PC-3 (cell line): ENCODE measurements at places on chromosomes 2 and 18. TPM values are rescaled to one million over a fixed set of nuclear protein-coding genes. Genes with fewer than 3 reads are reported as not detected.

DNA sequence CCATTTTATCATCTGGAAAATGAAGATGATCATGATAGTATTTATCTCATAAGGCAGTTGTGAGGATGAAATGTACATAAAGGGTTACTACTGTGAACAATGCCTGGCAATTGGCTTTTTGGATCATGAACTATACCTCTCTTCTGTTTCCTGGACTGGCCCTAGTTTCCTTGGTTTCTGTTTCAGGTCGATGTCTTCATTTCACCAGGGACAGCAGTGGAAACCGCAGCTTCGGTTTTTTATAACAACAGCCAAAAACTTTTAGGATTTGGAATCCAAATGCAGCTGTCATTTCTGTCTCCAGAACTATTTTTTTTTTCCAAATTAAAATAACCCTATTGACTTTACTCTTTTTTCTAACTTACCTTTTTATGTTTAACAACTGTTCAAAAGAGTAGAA, 425.1 kb downstream of the RND3 start:
- H3K36me3 ChIP-seq: no peaks in the 10 kb centered on the region
- H3K4me1 ChIP-seq: peaks cover 15% of the 10 kb centered on the region
- H3K4me3 ChIP-seq: no peak overlapping the region
- no peak overlapping the region for H3K27ac ChIP-seq
- no peaks in the 10 kb centered on the region for H3K27me3 ChIP-seq

Gene C2orf66
- total RNA-seq: 0.51 TPM in 1 of 2 replicates, not detected in the other

Gene TMEM169
- total RNA-seq: not detected in 2 replicates

Gene MARCHF4
- 1.9 and 3.7 TPM in 2 replicates for total RNA-seq

GRCh38 chr2:58072102-58072501, 25.5 kb downstream of the VRK2 start:
- no peak for DNase-seq
- peaks cover 9% of the 10 kb centered on the region; the same call in 1 of the 2 replicates for H3K36me3 ChIP-seq
- H3K4me3 ChIP-seq: no peak overlapping the region
- H3K27ac ChIP-seq: no peak overlapping the region
- no peaks in the 10 kb centered on the region for H3K4me1 ChIP-seq
- H3K27me3 ChIP-seq: no peaks in the 10 kb centered on the region

- no peak overlapping the region for H3K27ac ChIP-seq
- DNase-seq: no peak
- no peaks in the 10 kb centered on the region for H3K36me3 ChIP-seq
- H3K4me3 ChIP-seq: no peak overlapping the region
- no peaks in the 10 kb centered on the region for H3K4me1 ChIP-seq
Observed at GRCh38 chr18:25759111-25759510, 331.3 kb downstream of the SS18 start.

Gene TTN
- total RNA-seq: 0.52 and 1.1 TPM in 2 replicates

Gene OR6B2
- not detected in 2 replicates for total RNA-seq

DNA sequence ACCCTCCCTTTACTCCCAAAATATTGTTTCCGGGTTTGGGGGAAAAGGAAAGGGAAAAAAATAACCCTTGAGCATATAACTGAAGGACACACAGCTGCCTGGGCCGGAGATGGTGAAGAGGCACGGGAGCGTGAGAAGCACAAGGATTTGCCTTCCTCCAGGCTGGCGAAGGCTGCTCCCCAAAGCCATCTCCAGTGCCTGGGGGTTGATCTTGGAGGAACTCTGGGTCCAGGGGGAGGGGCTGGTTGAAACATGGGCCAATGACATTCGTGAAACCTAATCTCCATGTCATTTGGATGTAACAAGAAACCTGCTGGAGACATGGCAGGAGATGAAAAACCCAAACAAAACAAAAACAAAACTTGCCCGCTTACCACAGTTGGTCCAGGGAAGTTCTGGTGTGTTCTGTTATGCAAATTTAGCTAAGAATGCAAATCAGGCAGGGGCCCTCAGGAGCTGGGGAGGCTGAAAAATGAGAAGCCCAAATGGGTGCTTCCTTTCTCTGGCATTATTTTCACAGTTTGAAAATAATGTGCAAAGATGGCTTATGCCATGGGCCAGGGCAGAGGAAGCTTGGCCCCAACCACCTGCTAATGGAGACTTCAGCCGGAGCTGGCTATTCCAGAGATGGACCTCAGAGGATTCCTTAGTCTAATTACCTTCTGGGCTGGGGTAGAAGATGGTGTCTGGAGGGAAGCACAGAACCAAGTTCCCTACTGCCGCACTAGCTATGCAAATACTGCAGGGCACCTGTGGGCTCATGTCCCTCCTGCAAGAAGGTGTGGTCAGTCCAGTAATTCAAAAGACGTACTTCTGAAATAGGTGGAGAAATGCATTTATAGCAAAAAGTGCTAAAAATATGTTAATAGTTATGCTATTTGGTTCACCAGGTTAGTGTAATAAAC, 180.9 kb downstream of the BCL2 start:
- no peak overlapping the region for H3K4me3 ChIP-seq
- no peaks in the 10 kb centered on the region for H3K36me3 ChIP-seq
- peaks cover 3% of the 10 kb centered on the region; the same call in 1 of the 2 replicates for H3K27me3 ChIP-seq
- H3K27ac ChIP-seq: no peak overlapping the region

Gene ALLC
- total RNA-seq: not detected in 2 replicates

DNA sequence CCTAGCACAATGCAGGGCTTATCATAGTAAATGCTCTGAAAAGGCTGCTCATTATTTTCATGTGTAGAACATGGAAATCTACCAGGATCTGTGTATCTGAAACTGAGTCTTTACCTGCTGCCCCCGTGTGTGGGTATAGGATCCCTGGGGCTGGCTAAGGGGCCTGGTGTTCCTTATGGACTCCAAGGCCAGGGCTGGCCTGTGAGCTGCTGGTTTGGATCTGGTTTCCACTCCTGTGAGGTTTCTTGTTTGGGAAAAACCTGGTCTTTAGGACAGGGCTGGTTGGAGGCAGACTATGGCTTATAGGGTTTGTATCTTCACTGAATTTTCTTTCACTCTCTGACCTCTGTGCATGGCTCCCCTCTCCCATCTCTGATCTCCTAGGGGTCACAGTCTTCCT, 80.8 kb downstream of the DYSF start:
- no peak overlapping the region for H3K27ac ChIP-seq
- no peaks in the 10 kb centered on the region for H3K27me3 ChIP-seq
- DNase-seq: no peak
- H3K36me3 ChIP-seq: no peaks in the 10 kb centered on the region

Gene KCNJ13
- total RNA-seq: not detected in 2 replicates

DNA sequence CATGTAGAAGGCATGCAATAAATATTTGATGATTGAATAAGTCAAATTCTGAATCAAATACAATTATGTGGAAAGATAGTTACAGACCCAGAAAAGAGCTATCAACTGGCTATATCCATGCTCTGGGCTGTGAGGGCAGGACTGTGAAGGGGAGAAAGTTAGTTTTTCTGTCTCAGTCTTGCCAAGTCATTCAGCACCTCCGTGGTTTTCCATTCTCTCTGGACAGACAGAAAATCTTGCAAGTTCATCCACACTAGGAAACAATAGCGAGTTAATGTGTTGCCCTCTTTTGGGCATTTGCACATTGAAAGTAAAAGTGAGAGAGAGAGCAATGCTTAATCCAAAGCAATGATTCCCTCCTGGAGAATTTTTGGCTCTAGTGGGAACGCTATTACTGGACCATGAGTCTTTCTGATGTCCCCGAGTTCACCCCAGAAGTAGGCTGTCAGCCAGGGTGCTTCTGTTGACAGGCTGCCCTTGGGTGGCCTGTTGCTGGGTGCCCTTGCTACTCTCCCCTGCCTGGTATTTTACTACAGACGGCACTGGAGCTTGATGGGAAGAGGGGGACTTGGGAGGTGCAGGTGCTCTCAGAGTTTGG, 238.3 kb downstream of the LOXHD1 start:
- H3K27ac ChIP-seq: no peak overlapping the region
- no peak for DNase-seq
- H3K36me3 ChIP-seq: no peaks in the 10 kb centered on the region
- no peak overlapping the region for H3K4me3 ChIP-seq

GRCh38 chr2:120344214-120344975, 1.5 kb upstream of the INHBB start:
- DNase-seq: peak; percentile 89
- H3K4me3 ChIP-seq: peak overlapping the region; percentile 66
- no peaks in the 10 kb centered on the region for H3K27me3 ChIP-seq
- peaks cover 15% of the 10 kb centered on the region for H3K4me1 ChIP-seq
- H3K36me3 ChIP-seq: peaks cover 30% of the 10 kb centered on the region

GRCh38 chr2:198371921-198372543, 567.6 kb downstream of the PLCL1 start:
- H3K36me3 ChIP-seq: peaks cover 2% of the 10 kb centered on the region; the same call in 1 of the 2 replicates
- H3K4me3 ChIP-seq: peak overlapping the region; percentile 35
- H3K27ac ChIP-seq: no peak overlapping the region
- no peaks in the 10 kb centered on the region for H3K4me1 ChIP-seq
- H3K27me3 ChIP-seq: no peaks in the 10 kb centered on the region
- DNase-seq: peak; percentile 3

DNA sequence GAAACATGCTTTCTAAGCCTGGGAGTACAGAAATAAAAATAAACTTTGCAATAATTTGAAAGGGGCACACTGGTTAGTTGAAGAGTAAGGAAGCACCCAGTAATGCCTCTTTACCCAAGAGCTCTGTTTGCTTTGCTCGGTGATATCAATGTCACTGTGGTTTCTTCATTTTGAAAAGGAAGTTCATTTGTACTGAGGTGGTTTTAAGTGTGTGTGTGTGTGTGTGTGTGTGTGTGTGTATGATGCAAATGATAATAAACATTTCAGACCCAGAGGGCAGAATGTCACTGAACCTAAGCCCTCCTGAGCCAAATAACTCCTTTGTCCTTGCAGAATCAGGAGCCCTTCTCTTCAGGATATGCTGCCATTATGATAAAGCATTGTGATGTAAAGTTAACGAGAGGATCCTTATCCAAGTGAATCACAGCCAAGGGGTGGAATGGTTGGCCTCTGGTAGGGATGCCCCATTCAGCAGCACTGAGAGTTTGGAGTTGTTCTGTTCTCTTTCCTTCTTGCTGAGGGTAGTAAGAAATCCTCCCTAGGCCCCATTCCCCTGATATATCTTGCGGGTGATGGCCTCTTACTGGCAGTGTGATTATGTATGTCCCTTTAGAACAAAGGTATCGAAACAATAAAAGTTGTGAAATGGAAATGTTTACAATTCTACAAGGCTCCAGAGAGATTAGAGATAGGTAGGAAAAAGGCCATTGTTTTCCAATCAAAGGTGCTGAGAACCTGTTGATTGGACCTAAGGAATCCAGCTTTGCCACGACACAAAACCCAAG, 7.6 kb downstream of the ITGA6 start:
- no peak overlapping the region for H3K4me3 ChIP-seq
- no peak overlapping the region for H3K27ac ChIP-seq
- H3K36me3 ChIP-seq: 0 out of 2 replicates have a peak, but pooled peaks cover 6% of the 10 kb centered on the region
- H3K4me1 ChIP-seq: peaks cover 69% of the 10 kb centered on the region

- H3K36me3 ChIP-seq: no peaks in the 10 kb centered on the region
- no peaks in the 10 kb centered on the region for H3K27me3 ChIP-seq
- no peak overlapping the region for H3K4me3 ChIP-seq
- no peaks in the 10 kb centered on the region for H3K4me1 ChIP-seq
Observed at GRCh38 chr2:234745347-234745746, 206.5 kb upstream of the SH3BP4 start.

Gene KIF1A
- 0.40 TPM in 1 of 2 replicates, not detected in the other for total RNA-seq

DNA sequence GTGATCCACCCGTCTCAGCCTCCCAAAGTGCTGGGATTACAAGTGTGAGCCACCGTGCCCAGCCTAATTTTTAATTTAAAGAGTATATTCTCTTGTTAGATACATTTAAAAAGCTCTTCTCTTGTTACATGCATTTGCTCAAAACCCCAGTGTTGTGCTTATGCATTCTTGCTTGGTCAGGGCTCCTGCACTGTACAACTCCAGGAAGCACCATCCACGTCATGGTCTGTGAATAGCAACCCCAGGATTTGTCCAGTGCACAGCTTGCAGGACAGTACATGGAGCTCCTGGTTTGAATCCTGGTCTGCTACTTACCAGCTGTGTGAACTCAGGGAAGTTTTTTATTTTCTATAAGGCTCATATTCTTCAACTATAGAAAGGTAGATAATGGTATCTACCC, 80.8 kb downstream of the MDH1 start:
- H3K27ac ChIP-seq: no peak overlapping the region
- H3K27me3 ChIP-seq: no peaks in the 10 kb centered on the region
- no peak overlapping the region for H3K4me3 ChIP-seq
- 0 out of 2 replicates have a peak, but pooled peaks cover 6% of the 10 kb centered on the region for H3K4me1 ChIP-seq
- no peak for DNase-seq

Gene SIGLEC15
- total RNA-seq: 2.0 and 4.8 TPM in 2 replicates

- H3K36me3 ChIP-seq: no peaks in the 10 kb centered on the region
Observed at GRCh38 chr2:30759481-30759880, 47.8 kb downstream of the CAPN13 start.

DNA sequence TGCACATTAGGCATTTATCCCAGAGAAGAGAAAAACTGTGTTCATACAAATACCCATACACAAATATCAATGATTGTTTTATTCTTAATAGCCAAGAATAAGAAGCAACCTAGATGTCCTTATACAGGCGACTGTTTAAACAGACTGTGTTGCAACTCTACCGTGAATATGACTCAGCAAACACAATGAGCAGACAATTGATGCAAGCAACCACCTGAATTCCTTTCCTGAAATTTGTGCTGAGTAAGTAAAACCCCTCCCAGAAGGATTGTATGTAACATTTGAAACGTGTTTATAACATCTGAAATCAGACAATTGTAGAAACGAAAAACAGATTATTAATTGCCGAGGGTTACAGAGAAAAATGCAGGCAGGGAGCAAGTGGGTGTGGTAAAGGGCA, 621.9 kb upstream of the SOX11 start:
- H3K27ac ChIP-seq: no peak overlapping the region
- no peaks in the 10 kb centered on the region for H3K36me3 ChIP-seq
- DNase-seq: peak; percentile 77
- peaks cover 8% of the 10 kb centered on the region for H3K4me1 ChIP-seq

Gene ASXL2
- 11.5 and 18.7 TPM in 2 replicates for total RNA-seq
